ENCODE measurements at places on chromosomes 3 and 15. TPM values are rescaled to one million over a fixed set of nuclear protein-coding genes. Genes with fewer than 3 reads are reported as not detected.

DNA sequence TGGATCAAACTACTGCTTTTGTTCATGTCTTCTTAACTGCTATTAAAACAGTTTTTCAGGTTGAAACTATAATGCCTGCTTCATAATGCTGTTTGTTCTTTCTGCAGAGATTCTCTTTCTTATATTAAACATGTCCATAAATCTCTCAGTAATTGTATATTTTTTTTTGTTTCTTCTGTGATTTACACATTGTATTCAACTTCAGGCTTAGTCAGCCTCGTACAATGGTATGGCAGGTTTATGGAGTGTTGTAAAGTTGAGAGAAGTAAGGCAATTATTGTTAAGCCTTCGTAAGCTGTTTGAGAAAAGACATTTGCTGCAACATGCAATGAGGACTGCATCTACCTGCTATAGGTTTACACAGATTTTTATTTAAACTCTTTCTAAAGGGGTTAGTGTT, 977.1 kb downstream of the DIPK2A start:
- H3K27ac ChIP-seq: no peak overlapping the region
- no peaks in the 10 kb centered on the region for H3K36me3 ChIP-seq
- H3K27me3 ChIP-seq: no peaks in the 10 kb centered on the region
- no peak overlapping the region for H3K4me3 ChIP-seq

DNA sequence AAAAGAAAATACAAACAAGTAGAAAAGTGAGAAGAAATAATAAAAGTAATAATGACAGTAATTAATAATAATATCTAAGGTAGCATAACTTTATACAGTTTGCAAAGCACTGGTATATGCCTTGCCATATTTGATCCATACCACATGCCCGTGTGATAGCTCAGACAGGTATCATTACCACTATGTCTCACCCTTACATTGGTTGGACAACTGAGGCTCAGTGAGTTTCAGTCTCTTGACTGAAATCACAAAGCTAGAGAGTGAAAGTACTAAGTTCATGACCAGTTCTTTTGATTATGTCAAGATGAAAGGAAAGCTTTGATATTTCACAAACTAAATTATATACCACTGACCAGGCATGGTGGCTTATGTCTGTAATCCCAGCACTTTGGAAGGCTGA, 408.9 kb downstream of the GAP43 start:
- no peaks in the 10 kb centered on the region for H3K4me1 ChIP-seq
- H3K4me3 ChIP-seq: no peak overlapping the region
- DNase-seq: no peak

DNA sequence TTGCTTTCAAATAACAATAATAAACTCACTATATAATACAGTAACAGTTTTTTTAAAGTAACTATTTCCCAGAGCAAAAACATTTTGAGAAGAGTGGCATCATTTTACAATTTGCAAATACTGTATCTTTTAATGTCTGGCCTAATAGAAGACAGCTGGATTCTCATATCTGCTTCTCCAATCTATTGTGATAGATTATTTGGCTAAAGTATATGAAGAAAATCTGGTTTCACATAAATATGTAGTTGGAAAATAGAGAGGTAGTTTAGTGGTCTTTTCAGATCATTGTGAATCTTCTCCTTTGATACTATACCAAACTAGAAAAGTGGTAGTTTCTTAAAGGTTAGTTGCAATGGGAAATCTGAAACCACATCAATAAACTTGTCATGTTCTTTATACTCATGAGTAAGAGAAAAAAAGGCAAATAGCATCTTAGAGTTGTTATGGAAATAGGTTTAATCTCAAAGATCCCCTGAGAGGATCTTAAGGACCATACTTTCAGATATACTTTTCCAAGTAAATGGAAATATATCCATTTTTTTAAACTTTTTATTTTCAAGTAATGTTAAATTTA, 124.8 kb upstream of the NR2E3 start:
- H3K27ac ChIP-seq: no peak overlapping the region
- no peaks in the 10 kb centered on the region for H3K36me3 ChIP-seq
- H3K4me3 ChIP-seq: no peak overlapping the region

DNA sequence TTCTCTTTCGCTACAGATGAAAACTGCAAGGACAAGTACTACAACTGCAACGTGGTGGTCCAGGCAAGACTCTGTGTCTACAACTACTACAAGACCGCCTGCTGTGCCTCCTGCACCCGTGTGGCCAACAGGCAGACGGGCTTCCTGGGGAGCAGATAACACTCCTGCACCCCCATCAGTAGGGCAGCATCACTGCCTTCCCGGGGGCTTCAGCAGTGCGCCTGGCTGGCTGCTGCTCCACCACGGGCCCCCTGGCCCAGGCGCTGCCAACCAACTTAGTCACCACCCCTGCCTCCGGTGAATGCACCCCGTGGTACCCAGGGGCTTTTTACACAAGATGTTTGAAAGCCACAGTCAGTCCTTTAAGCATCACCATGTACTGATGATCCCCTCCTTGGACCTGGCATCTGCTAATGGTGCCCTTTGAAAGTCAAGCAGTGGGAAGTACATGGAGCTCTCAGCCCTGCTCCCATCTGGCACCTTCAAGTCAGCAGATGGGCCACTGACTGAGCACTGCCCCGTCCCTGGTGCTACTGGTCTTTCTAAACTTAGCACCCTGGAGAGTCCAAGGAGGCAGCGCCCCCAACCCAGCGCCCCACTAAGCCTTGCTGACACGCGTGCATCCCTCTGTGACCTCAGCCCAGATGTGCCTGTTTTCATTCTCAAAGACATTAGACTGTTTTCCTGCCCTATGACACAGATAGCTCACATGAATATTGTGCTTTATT, 33.0 kb upstream of the NR2E3 start:
- H3K4me1 ChIP-seq: no peaks in the 10 kb centered on the region
- no peak overlapping the region for H3K27ac ChIP-seq
- H3K27me3 ChIP-seq: no peaks in the 10 kb centered on the region
- no peak overlapping the region for H3K4me3 ChIP-seq
- DNase-seq: no peak

DNA sequence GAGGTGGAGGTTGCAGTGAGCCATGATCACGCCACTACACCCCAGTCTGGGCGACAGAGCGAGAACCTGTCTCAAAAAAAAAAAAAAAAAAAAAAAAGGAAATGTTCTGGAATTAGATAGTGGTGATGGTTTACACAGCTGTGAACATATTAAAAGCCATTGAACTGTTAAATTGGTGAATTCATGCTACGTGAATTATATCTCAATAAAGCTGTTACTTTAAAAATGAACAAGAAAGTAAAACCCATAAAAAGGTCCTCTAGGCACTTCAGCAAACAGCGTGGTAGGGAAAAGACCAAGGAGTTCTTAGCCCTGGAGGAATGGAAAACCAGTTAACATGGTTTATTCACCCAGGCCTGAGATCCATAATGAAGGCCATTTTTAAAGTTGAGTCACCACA, 180.1 kb downstream of the ATG7 start:
- H3K27ac ChIP-seq: no peak overlapping the region
- no peaks in the 10 kb centered on the region for H3K4me1 ChIP-seq
- no peaks in the 10 kb centered on the region for H3K27me3 ChIP-seq
- no peak for DNase-seq

GRCh38 chr3:106840319-106840718, 536.9 kb upstream of the CCDC54 start:
- DNase-seq: no peak
- H3K27ac ChIP-seq: no peak overlapping the region
- H3K27me3 ChIP-seq: no peaks in the 10 kb centered on the region
- no peaks in the 10 kb centered on the region for H3K4me1 ChIP-seq
- H3K36me3 ChIP-seq: peaks cover 10% of the 10 kb centered on the region

DNA sequence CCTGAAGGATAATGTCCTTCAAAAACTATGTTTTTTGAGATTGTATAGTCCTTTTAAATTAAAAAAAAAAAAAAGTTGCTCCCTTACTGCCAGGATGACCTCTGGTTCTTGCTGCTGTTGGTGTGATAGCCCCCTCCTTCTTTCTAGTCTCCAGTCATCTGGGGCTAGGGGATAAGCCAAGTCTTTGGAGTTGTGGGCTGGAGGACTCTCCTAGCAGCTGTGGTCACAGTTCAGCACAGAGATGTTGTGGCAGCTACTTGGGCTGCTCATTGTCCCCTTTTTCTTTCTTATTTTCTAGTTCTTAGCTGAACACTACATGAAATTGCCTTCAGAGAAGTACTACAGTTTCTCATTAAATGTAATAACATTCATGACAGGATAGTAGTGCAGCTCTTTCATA, 39.2 kb upstream of the APH1B start:
- no peak overlapping the region for H3K27ac ChIP-seq
- no peak overlapping the region for H3K4me3 ChIP-seq
- H3K27me3 ChIP-seq: no peaks in the 10 kb centered on the region
- DNase-seq: no peak
- no peaks in the 10 kb centered on the region for H3K36me3 ChIP-seq
- no peaks in the 10 kb centered on the region for H3K4me1 ChIP-seq

GRCh38 chr15:47505712-47506328, 211.5 kb upstream of the SEMA6D start:
- no peaks in the 10 kb centered on the region for H3K4me1 ChIP-seq
- H3K4me3 ChIP-seq: no peak overlapping the region
- no peaks in the 10 kb centered on the region for H3K27me3 ChIP-seq
- DNase-seq: no peak
- no peaks in the 10 kb centered on the region for H3K36me3 ChIP-seq
- H3K27ac ChIP-seq: no peak overlapping the region

GRCh38 chr3:42535981-42536784, 33.7 kb downstream of the VIPR1 start:
- peaks cover 18% of the 10 kb centered on the region for H3K4me1 ChIP-seq

GRCh38 chr3:27462228-27462627, 22.0 kb downstream of the SLC4A7 start:
- H3K4me1 ChIP-seq: no peaks in the 10 kb centered on the region
- no peak overlapping the region for H3K27ac ChIP-seq
- no peaks in the 10 kb centered on the region for H3K36me3 ChIP-seq
- H3K27me3 ChIP-seq: no peaks in the 10 kb centered on the region

GRCh38 chr3:128198313-128198712, 45.0 kb downstream of the EEFSEC start:
- H3K4me1 ChIP-seq: peaks cover 9% of the 10 kb centered on the region
- H3K4me3 ChIP-seq: no peak overlapping the region
- no peaks in the 10 kb centered on the region for H3K27me3 ChIP-seq
- DNase-seq: no peak

GRCh38 chr15:78739996-78740903, 71.0 kb downstream of the ADAMTS7 start:
- H3K4me1 ChIP-seq: peaks cover 3% of the 10 kb centered on the region
- H3K4me3 ChIP-seq: no peak overlapping the region
- H3K27me3 ChIP-seq: no peaks in the 10 kb centered on the region
- no peak overlapping the region for H3K27ac ChIP-seq
- DNase-seq: no peak

DNA sequence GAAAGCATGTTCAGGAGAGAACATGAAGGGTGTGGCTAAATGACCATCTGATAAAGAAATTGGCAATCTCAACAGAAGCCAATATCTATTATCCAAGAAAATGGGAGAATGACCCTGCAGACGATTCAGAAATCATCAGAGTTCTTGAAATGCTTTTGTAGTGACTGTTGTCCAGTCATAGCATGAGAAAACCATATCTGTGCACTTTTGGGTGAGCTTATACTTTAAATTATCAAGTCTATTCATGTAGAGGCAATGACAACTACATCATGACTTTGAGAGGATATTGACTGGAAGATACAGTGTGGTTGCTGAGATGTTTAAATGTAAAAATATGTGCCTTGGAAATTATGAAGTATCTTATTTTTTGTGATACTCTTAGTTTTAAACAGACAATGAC, 57.6 kb upstream of the AZI2 start:
- DNase-seq: no peak
- no peaks in the 10 kb centered on the region for H3K4me1 ChIP-seq
- no peak overlapping the region for H3K4me3 ChIP-seq
- no peaks in the 10 kb centered on the region for H3K27me3 ChIP-seq
- H3K36me3 ChIP-seq: no peaks in the 10 kb centered on the region

DNA sequence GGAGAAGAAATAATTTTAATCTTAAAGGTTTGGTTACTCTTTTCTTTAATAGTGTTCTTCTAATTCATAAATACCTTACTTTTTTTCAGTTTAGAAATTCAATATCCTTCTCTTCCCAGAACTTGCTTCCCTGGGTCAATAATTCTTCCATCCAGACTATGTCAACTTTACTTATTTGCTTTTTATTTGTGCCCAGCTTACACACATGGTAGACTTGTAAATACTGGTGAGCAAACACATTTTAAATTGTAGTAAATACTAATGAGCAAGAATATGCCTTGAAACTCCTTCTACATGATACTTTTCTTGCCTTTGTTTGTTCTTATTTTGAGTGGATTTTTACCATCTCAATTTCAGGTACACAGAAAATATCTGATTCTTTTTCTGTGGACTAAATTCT, 33.7 kb downstream of the SST start:
- H3K4me3 ChIP-seq: no peak overlapping the region
- no peaks in the 10 kb centered on the region for H3K36me3 ChIP-seq
- H3K4me1 ChIP-seq: no peaks in the 10 kb centered on the region
- H3K27me3 ChIP-seq: no peaks in the 10 kb centered on the region
- no peak overlapping the region for H3K27ac ChIP-seq

The ZBED2 gene
- total RNA-seq: not detected

The MYO5C gene
- 25.0 TPM for total RNA-seq

The ASB14 gene
- total RNA-seq: not detected

The ITIH1 gene
- not detected for total RNA-seq

The CCDC80 gene
- total RNA-seq: 12.6 TPM

The COLQ gene
- 1.9 TPM for total RNA-seq

All from H1 (cell line).